Activated naive CD8-positive, alpha-beta T cell treated with anti-CD3 and anti-CD28 coated beads, Interleukin-2, amount 10 ng/mL, durations not matched to agents 7 days and 5 days (primary cell): ENCODE measurements at places on chromosomes 13 and 19. TPM values are rescaled to one million over a fixed set of nuclear protein-coding genes. Genes with fewer than 3 reads are reported as not detected.

- no peak overlapping the region for H3K4me3 ChIP-seq
- H3K27me3 ChIP-seq, result peaks cover 26% of the 10 kb centered on the region
- DNase-seq, result no peak
- H3K36me3 ChIP-seq, result peaks cover 7% of the 10 kb centered on the region
These were observed 364.3 kb downstream of the KCNRG start for GRCh38 chr13:50379584-50379983.

DNA sequence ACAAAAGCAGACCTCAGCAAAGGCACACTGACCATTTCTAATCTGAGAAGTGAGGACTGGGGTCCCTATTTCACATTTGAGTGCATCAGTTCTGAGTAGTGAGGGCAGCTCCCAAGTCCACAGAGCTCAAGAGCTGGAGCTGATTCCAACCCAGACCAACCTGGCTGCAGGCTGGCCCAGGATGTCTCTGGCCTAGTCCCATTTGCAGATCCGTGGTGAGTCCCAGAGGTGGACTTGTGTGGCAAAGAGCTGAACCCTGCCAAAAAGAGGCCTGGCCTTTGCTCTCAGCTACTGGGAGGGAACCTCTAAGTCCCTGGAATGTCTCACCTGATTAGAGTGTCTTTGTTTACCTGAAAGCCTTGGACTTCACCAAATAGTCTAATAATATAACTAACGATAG is 14.6 kb downstream of the SIGLEC7 start:
- H3K27me3 ChIP-seq, result peaks cover 16% of the 10 kb centered on the region
- H3K4me3 ChIP-seq, result no peak overlapping the region
- H3K36me3 ChIP-seq, result no peaks in the 10 kb centered on the region

DNA sequence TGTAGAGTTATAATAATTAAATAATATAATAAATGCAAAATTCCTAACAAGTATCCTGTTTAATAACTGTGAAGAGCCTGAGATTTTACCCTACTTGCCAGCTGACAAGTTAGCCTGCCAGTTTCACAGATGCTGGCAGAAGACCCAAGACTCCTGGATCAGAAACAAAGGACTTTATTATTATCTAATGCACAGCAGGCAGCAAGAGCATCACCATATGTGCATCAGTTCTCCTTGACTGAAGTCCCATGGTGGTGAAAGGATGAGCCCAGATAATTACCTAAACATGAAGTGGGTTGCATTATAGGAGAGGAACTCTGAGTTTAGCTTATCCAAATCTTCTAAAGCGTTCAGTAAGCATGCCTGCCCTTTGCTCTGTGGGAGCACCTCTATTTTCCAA is 39.1 kb upstream of the MTIF3 start:
- H3K27me3 ChIP-seq, result peaks cover 12% of the 10 kb centered on the region
- DNase-seq, result no peak

DNA sequence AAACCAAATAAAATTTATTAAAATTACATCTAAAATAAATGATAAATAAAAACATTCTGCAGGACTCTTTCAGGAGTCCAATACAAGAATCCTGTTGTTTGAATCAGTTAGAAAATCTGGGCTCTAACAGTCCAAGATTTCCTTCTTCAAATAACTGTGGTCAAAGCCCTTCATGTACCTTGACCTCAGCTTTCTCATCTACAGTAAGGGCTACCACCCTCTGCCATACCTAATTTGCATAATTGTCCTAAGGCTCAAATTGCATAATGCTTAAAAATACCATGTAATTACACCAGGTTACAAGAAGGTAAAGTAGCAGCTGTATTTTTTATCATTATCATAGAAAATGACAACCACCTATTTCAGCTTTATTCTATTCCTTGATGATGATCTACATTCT is 54.3 kb downstream of the XPO4 start:
- H3K4me1 ChIP-seq, result no peaks in the 10 kb centered on the region
- no peaks in the 10 kb centered on the region for H3K36me3 ChIP-seq
- no peaks in the 10 kb centered on the region for H3K27me3 ChIP-seq
- no peak for DNase-seq
- H3K4me3 ChIP-seq, result no peak overlapping the region

GRCh38 chr13:48906200-48906599 is 69.5 kb upstream of the FNDC3A start:
- H3K36me3 ChIP-seq, result no peaks in the 10 kb centered on the region
- H3K4me1 ChIP-seq, result peaks cover 2% of the 10 kb centered on the region
- no peak overlapping the region for H3K27ac ChIP-seq
- no peak for DNase-seq
- H3K27me3 ChIP-seq, result peaks cover 20% of the 10 kb centered on the region

- H3K27ac ChIP-seq, result peak overlapping the region; percentile 87
- peaks cover 25% of the 10 kb centered on the region for H3K27me3 ChIP-seq
- H3K4me1 ChIP-seq, result peaks cover 44% of the 10 kb centered on the region
- peaks cover 4% of the 10 kb centered on the region for H3K36me3 ChIP-seq
These were observed 16.5 kb upstream of the FOSB start for GRCh38 chr19:45451131-45451849.

DNA sequence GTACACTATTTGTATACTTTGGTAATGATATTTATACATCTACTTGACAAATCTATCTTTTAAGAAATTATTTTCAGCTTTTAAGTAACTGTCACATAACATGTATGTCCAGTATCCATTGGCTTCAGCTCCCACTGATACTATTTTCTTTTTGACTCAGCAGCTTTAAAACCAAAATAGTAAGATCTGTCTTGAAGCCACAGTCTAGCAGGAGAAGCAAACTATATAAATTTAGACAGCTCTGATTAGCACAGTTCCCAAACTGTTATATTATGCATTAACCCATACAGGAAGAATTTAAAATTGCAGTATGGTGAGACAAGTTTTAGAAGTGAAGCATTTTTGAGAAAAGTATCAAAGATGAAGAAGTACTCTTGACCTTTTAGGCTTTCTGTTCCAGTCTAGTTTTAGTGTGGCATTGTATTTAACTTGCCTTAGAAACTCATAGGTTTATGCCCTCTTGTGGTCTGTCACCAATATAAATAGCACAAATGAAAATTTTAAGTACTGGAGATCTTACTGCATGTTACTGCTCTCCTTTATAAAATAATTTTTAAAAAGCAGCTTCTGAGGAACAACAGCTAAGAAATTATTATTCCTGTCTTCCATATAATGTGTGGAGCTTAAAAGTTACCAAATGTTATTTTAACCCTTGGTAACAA is 24.7 kb downstream of the URI1 start:
- no peaks in the 10 kb centered on the region for H3K27me3 ChIP-seq
- no peak overlapping the region for H3K27ac ChIP-seq
- peaks cover 26% of the 10 kb centered on the region for H3K4me1 ChIP-seq
- H3K4me3 ChIP-seq, result no peak overlapping the region
- no peaks in the 10 kb centered on the region for H3K36me3 ChIP-seq

DNA sequence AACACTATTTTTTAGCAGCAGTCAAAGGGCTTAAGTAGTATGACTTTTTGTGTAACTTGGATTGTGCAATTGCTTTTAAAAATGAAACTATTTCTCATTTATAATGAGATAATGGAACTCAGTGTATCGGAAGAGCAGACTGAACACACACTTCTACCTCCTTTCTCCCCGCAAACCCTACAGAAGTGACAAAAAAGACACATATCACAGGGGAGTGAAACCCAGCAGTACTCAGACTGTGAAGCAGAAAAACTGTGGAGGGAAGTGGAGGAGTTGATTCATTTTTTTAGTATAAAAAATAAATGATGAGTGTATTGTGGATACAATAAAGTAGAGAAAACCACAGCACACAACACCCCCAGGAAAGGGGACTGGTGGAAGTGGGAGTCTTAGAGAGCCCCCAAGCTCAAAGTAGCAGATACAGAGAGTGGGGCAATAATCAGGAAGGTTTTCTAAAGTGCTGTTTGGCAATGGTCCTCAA is 9.7 kb downstream of the LPAR6 start:
- peak overlapping the region; percentile 92 for H3K27ac ChIP-seq
- no peak for DNase-seq
- H3K4me1 ChIP-seq, result peaks cover 42% of the 10 kb centered on the region
- H3K36me3 ChIP-seq, result peaks cover 28% of the 10 kb centered on the region
- H3K27me3 ChIP-seq, result no peaks in the 10 kb centered on the region

- H3K4me1 ChIP-seq, result peaks cover 5% of the 10 kb centered on the region
- H3K27ac ChIP-seq, result no peak overlapping the region
- DNase-seq, result no peak
- peaks cover 4% of the 10 kb centered on the region for H3K36me3 ChIP-seq
- no peak overlapping the region for H3K4me3 ChIP-seq
- H3K27me3 ChIP-seq, result no peaks in the 10 kb centered on the region
These were observed 144.1 kb downstream of the DPF1 start for GRCh38 chr19:38079926-38080380.

DNA sequence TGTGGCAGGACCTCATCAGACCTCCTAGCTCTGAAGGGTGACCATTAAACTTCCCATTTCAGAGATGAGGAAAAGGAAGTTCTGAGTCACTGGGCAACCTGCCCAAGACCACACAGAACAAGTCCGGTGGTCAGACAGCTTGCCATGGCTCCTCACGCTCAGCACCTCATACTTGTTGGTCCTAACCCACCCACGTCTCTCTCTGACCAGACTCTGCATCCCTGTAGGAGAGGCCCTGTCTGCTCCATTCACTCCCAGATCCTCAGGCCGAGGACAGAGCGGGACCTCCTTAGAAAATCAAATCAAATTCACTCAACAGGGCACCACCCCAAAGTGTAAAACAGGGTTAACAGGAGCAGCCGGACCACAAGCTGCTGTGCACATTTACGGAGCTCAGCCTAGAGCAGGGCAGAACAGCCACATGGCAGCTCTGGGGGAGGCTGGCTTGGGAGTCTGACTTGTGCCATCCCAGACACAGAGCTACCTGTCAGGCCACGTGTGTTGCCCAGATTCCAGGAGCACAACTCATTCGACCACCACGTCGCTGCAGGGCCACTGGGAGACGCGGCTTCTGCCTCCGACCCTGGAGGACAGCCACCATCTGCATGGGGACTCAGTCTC is 1.7 kb downstream of the MIER2 start:
- H3K4me3 ChIP-seq, result peak overlapping the region; percentile 88
- H3K36me3 ChIP-seq, result peaks cover 22% of the 10 kb centered on the region
- no peak for DNase-seq
- H3K4me1 ChIP-seq, result peaks cover 37% of the 10 kb centered on the region

DNA sequence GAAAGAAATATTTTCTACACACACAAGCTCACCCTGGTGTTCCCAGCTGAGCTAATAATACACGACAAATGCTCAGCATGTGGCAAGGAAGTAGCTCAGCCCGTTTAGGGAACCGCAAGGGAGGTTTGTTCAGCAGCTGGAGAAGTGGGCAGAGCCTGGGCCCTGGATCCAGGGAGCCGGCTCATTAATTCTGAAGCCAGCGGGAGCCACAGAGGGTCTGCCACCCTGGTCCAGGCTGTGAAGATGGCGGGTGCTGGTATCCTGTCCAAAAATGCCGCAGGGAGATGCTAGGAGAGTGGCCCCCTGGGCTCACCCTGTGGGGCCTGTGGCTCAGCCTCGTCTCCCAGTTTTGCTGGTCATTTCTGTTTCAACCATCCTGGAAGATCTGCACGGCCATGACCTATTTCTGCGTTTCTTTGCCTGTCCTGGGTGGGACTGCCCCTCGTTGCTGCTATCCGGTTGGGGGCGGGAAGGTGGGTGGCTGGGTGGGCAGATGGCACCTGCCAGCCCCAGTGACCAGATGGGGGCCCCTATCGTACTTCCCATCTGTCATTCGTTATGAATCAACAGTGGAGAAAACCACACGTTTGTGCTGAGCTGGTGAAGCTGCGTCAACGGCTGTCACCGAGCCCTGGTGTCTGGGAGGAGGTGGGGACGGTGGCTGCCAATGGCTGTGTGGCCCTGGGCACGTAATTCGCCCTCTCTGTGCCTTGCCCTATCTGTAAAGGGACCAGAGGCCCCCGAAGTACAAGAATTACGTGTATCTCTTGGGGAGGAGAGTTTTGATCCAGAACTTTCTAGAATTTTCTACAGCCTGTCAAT is 2.7 kb upstream of the GNA15 start:
- H3K4me1 ChIP-seq, result peaks cover 33% of the 10 kb centered on the region
- H3K36me3 ChIP-seq, result peaks cover 5% of the 10 kb centered on the region
- H3K27ac ChIP-seq, result peak overlapping the region; percentile 92
- H3K4me3 ChIP-seq, result peak overlapping the region; percentile 73

DNA sequence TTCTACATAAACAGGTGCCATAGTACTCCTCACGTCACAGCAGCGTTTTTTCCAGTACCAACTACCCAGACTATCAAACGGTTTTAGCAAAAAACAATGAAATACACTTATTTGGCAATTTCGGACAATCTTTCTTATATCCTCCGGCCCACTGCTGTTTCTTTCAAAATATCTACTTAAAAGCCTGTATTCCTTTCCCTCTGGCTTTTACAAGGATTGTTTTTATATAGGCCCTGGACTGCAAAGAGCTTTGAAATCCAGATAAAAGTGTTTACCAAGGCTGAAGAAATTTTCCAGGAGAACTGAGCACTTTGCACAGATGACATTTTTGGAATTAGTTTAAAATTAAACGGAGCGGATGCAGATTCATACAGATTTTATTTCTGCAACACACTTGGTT is 255.9 kb upstream of the STARD13 start:
- peaks cover 7% of the 10 kb centered on the region for H3K36me3 ChIP-seq
- peak overlapping the region; percentile 85 for H3K4me3 ChIP-seq
- peak overlapping the region; percentile 96 for H3K27ac ChIP-seq
- H3K4me1 ChIP-seq, result peaks cover 23% of the 10 kb centered on the region
- no peak for DNase-seq

Gene LILRB1
- 2.3 TPM for total RNA-seq

Gene LILRB2
- total RNA-seq, result 0.55 TPM

Gene APLP1
- total RNA-seq, result 1.4 TPM

Gene RXFP2
- not detected for total RNA-seq

Gene FTL
- 1,343 TPM for total RNA-seq

Gene SEMA6B
- 1.3 TPM for total RNA-seq

Gene GJA3
- total RNA-seq, result 0.54 TPM
